Neuronal stem cell (in vitro differentiated cells): ENCODE measurements at places on chromosomes 1 and 21.

GRCh38 chr1:156750711-156751450 is 594 bp downstream of the HDGF start:
- peaks cover 24% of the 10 kb centered on the region for H3K36me3 ChIP-seq
- H3K4me3 ChIP-seq: peak overlapping the region; percentile 96
- DNase-seq: no peak
- peak overlapping the region; percentile 84 for H3K27ac ChIP-seq
- H3K27me3 ChIP-seq: no peaks in the 10 kb centered on the region
- peaks cover 32% of the 10 kb centered on the region for H3K4me1 ChIP-seq

GRCh38 chr1:17419626-17420328 is 19.7 kb downstream of the RCC2 start:
- peaks cover 97% of the 10 kb centered on the region for H3K36me3 ChIP-seq
- H3K4me3 ChIP-seq: no peak overlapping the region
- peak; percentile 51 for DNase-seq
- H3K27me3 ChIP-seq: no peaks in the 10 kb centered on the region
- no peaks in the 10 kb centered on the region for H3K4me1 ChIP-seq

DNA sequence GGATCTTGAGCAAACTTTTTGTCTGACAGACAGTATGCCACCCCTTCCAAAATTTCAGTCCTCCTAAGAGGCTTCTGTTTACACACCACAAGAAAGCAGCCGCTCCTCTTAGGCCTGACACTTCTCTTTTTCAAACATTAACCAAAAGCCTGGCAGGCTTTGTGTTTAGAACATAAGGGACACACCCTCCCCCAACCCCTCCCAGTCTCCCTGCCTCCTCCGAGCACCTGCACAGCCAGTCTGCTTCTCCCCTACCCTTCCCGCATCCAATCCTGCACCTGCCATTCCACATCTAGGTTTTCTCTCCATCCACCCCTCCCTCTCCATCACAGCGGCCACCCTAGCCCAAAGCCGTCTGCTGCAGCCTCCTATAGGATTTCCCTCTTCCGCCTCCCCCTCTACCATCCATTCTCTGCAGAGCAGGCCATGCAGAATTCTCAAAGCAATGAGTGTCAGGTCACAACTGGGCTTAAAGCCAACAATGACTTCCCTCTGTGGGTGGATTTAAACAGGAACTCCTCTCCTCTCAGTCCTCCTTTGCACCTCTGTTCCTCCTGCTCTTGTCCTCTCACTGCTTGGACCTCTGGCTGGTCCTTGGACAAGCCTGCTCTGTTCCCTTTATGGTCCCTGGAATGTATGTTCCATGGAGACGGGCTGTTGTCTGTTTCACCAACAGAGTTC is 478.2 kb downstream of the NPHP4 start:
- no peak overlapping the region for H3K4me3 ChIP-seq
- H3K27me3 ChIP-seq: peaks cover 6% of the 10 kb centered on the region

GRCh38 chr1:91171898-91172297 is 150.1 kb upstream of the ZNF644 start:
- no peaks in the 10 kb centered on the region for H3K4me1 ChIP-seq
- H3K27me3 ChIP-seq: peaks cover 8% of the 10 kb centered on the region
- no peak overlapping the region for H3K4me3 ChIP-seq
- H3K27ac ChIP-seq: no peak overlapping the region
- no peaks in the 10 kb centered on the region for H3K36me3 ChIP-seq
- no peak for DNase-seq

DNA sequence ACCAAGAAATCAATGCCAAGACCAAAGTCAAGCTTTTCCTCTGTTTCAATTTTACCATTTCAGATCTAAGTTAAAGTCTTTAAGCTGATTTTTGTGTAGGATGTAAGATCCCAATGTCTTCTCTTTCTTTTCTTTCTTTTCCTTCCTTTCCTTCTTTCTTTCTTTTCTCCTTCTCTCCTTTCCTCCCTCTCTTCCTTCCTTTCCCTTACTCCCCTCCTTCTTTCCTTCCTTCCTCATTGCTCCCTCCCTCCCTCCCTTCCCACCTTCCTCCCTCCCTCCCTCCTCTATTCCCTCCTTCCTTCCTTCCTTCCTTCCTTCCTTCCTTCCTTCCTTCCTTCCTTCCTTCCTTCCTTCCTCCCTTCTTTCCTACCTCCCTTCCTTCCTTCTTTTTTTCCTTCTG is 197.5 kb downstream of the KCNT2 start:
- no peaks in the 10 kb centered on the region for H3K27me3 ChIP-seq
- DNase-seq: no peak
- H3K27ac ChIP-seq: no peak overlapping the region
- H3K36me3 ChIP-seq: no peaks in the 10 kb centered on the region
- H3K4me1 ChIP-seq: no peaks in the 10 kb centered on the region

DNA sequence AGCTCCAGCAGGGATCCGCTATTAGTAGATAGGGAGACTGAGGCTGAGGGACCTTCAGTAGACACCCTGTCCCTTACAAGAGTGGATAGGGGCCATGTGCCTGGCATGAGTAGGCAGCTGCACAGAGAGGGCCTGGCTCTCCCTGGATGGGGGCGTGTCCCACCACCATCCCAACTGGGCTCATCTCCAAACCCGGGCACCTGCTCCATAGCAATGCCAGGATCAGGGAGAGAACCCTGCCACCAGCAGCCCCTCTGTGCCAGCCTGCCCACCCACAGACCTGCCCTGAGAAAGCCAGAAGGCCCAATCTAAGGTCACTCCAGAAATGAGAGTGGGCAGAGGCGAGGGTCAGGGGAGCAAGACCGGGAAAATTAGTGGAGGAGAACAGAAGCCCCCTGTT is 121.3 kb downstream of the GRIK3 start:
- no peaks in the 10 kb centered on the region for H3K27me3 ChIP-seq
- H3K27ac ChIP-seq: no peak overlapping the region

DNA sequence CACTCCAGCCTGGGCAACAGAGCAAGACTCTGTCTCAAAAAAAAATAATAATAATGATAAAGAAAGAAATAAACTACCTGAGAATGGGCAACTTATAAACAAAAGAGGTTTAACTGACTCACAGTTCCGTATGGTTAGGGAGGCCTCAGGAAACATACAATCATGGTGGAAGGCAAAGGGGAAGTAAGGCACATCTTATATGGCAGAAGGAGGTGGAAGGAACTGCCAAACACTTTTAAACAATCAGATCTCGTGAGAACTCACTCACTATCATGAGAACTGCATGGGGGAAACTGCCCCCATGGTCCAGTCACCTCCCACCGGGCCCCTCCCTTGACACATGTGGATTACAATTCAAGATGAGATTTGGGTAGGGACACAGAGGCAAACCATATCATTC is 6.3 kb upstream of the EGLN1 start:
- no peak overlapping the region for H3K4me3 ChIP-seq
- DNase-seq: no peak
- H3K4me1 ChIP-seq: no peaks in the 10 kb centered on the region
- H3K36me3 ChIP-seq: no peaks in the 10 kb centered on the region
- H3K27ac ChIP-seq: no peak overlapping the region

DNA sequence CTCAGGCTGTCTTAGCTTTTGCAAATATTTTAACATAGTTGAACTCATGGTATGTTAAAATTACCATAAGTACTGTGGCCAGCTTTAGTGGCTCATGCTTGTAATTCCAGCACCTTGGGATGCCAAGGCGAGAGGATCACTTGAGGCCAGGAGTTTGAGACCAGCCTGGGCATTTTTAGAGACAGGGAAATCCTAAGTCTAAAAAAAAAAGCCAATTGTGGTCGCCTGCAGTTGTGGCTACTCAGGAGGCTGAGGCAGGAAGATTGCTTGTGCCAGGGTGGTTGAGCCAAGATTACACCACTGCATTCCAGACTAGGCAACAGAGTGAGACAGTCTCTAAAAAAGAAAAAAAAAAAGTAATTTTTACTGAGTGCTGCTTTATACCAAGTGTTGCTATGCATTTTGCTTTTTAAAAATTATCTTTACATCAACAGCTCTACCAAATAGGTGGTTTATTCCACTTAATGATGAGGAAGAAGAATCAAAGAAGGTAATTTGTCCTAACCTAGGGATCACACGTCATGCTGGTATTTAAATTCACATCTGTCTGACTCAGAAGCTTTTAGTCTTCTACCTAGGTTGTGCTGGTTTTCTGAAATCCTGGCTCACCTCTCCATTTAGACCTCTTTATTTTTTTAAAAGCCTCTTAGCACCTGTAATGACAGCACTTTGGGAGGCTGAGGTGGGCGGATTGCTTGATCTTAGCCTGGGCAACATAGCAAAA is 16.8 kb downstream of the PPP1R12B start:
- H3K27me3 ChIP-seq: no peaks in the 10 kb centered on the region
- no peaks in the 10 kb centered on the region for H3K36me3 ChIP-seq
- no peak overlapping the region for H3K4me3 ChIP-seq
